Esophagus squamous epithelium (tissue), 5 donors: ENCODE measurements at places on chromosomes 7 and 10. TPM values are rescaled to one million over a fixed set of nuclear protein-coding genes. Genes with fewer than 3 reads are reported as not detected.

- DNase-seq, result no peak
These were observed 48.9 kb downstream of the ZNF277 start for GRCh38 chr7:112255388-112255720.

GRCh38 chr7:1259621-1260243 is 27.1 kb downstream of the UNCX start:
- DNase-seq, result no peak

DNA sequence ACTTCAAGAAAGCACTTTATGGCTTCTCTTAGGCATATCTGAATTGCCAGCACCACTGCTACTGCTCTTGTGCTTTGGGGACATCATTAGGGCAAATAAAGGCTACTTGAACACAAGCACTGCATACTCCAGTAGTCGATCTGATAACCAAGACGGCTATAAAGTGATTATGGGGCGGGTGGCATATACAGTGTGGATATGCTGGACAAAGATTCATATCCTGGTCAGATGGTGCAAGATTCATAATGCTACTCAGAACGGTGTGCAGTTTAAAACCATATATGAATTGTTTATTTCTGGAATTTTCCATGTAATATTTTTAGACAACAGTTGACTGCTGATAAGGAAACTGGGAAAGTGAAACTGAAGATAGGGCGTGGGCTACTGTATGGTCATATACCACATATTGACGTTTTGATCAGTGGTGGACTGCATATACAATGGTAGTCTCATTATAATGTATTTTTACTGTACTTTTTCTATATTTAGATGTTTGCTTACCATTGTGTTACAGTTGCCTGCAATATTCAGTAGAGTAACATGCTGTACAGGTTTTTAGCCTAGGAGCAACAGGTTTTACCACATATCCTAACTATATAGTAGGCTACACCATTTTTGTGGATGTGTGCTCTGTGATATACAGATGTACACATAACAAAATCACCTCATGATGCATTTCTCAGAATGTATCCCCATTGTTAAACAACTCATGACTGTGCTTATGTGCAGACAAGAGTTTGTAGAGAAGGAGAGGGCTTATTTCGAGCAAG is 15.2 kb downstream of the ANLN start:
- no peak for DNase-seq

DNA sequence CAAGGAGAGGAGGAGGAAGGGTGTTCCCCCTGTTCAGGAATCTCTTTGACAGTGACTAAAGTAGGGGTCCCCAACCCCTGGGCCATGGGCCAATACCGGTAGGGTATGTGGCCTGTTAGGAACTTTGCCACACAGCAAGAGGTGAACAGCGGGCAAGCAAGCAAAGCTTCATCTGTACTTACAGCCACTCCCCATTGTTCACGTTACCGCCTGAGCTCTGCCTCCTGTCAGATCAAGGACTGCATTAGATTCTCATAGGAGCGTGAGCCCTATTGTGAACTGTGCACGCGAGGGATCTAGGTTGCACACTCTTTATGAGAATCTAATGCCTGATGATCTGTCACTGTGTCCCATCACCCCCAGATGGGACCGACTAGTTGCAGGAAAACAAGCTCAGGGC is 201.6 kb downstream of the CAMK1D start:
- DNase-seq, result no peak

- no peak for DNase-seq
These were observed 71.2 kb upstream of the DUSP5 start for GRCh38 chr10:110426294-110427181.

GRCh38 chr7:121369462-121369861 is 26.6 kb downstream of the FAM3C start:
- DNase-seq, result no peak

DNA sequence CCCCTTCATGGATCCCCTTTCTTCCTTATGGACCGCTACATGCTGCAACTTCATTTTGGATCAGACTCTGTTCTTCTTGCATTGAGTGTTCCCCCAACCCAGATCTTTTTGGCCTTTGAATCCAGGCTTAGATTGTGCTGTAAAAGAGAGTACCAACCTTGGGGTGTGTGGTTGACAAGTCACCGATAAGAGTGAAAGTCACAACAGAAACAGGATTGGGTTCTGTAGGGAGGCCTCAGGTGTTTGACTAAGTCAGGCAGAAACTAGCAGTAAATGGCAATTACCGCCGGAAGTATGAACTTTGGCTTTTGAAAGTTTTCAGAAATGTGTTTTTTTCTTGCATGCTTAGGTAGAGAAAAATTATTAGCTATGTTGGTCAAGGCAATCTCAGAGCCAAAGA is 89.3 kb downstream of the TMEM106B start:
- DNase-seq, result no peak

- no peak for DNase-seq
These were observed 52.3 kb upstream of the PTPN12 start for GRCh38 chr7:77484785-77485184.

GRCh38 chr7:17434191-17434590 is 135.7 kb downstream of the AHR start:
- DNase-seq, result no peak

DNA sequence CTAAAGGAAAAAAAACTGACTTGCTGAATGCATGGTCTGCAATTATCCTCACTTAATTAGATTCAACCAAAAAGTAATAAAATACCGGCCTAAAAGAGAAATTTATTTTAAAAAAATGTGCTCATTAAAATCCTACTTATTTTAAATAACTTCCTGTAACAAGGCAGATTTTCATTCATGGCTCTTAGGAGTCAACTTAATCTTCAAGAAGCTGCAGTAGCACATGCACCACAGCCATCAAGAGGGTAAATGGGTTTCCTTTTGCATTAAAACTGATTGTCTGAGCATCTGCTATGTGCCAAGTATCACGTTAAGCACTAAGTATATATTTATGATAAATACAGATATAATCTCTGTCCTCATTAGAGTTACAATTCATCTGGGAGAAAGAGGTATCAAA is 69.9 kb downstream of the SNX13 start:
- DNase-seq, result no peak

DNA sequence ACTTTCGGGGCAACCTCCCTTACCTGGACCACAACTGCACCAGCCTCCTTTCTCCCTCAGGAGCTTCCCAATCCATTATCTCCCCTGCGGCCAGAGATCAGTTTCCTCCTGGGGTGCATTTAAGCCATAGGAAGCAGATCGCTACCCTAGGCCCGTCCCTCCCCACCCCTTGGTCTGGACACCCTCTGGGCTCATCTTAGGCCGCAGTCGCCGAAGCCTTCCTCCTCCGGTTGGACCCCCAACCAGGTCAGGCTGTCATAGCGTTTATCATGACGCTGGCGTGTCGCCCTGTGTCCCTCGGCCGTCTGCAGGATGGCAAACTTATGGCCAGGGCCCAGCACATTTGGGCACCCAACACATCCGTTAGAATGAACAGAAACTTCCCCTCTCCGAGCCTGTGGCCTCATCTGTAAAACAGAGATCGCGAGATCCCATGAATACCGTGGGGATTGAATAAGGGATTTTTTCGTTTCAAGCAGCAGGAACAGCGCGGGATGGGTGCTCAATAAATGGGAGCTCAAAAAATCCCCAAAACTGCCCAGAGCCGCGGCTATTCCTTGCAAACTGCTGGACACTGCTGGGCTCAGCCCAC is 669 bp upstream of the AP5Z1 start:
- DNase-seq, result no peak

DNA sequence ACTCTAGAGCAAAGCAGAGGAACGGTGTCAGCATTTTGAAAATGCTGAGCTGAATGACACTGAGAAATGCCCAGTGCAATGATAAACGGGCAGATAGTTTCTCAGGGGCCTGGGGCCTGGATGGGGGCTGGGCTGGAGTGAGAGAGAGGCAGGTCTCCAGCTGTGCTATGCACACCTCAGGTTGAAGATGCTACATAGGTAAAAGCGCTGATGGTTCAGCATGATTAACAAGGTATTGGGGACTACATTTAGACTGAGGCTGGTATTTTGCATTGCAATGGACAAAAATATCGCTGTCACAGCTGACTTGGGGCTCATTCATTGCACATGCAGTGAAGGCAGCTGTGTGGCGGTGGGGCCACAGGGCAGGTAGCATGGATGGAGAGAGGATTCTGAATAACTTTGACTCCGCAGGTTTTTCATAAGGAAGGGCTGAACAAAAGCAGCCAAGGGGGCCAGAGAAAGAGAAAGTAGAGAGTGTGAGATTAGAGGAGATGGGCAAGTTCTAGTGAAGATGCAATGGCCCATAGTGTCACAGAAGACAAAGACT is 290.8 kb upstream of the ZNF32 start:
- DNase-seq, result no peak

DNA sequence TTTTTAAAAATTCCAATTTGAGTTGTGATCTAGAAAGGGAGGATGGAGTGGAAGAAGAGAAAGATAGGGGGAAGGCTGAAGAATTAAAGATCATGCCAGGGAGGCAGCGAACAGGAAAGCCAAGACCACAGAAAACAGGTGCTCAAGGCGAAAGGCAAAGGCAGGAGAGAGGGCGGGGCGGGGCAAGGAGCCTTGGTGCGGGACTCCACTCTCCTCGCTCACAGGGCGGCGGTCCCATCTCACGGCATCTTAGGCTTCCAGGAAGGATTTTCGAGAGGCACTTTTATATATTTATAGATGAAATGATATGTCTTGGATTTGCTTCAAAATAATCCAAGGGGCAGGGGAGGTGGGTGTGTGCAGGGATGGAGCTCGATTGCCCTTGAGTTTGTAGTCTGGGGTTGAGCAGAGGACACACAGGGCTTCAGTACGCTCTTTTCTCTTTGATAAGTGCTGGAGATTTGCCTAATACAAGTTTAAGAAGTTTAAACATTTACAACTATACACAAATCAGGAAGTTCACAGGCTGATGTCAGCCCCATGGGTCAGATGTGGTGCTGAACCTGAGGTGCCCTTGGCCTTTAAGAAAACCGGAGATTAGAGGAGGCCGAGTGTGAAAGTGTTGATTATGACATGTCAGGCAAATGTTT is 161.1 kb downstream of the PRKAG2 start:
- no peak for DNase-seq

DNA sequence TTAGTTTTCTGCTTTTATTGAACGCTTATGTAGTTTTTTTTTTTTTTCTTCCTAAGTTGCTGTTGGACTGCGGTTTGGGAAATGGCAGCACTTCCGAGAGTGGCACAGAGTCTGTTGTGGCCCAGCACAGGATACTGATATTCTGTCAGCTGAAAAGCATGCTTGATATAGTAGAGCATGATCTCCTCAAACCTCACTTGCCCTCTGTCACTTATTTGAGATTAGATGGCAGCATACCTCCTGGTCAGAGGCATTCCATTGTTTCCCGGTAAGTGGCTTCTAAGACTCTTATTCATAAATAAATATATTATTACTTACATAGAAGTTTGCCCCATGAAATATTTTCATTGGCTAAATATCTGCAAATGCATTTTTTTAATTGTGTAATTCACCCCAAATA is 101.1 kb downstream of the BTAF1 start:
- DNase-seq, result no peak

- DNase-seq, result no peak
These were observed 23.5 kb downstream of the IMPDH1 start for GRCh38 chr7:128385988-128386925.

- no peak for DNase-seq
These were observed at the start of gene CPVL for GRCh38 chr7:29146057-29146706. TSS of gene CPVL (minus strand) at chr7:29146537. CDS start at chr7:29121061, 25,476 bp downstream.

GRCh38 chr10:59517996-59518395 is 155.6 kb upstream of the FAM13C start:
- DNase-seq, result no peak

- DNase-seq, result no peak
These were observed 757 bp downstream of the ANKIB1 start for GRCh38 chr7:92246360-92247101.

- no peak for DNase-seq
These were observed 42.8 kb downstream of the MGMT start for GRCh38 chr10:129509835-129510234.

DNA sequence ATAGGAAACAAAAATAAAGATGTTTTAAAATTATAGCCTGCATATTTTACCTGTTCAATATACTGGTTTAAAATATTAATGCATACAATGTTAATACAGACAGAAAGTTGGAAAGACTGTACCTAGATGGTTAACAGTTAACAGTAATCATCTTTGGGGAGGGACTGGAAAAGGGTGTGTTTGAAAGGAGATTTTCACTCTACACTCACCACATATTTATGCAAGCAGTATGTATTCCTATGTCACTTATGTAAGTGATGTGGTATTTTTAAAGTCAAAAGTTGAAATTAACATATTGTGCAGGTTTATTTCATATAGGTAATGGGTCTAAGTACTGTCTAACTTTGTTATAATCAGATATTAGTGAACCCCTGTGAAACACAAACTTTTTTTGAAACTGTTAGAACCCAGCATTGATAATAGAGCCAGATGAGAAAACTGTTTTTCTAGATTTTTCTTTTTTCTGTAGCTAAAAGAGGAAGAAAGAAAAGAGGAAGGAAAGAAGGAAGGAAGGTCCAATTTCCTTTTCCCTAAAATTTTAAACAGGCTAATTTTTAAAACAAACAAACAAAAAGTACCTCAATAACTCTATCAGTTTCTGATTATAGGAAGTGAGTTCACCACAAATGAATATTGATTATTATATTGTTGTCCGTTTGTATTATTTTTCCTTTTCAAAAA is 9.0 kb upstream of the STARD3NL start:
- no peak for DNase-seq

GRCh38 chr7:71972534-71972933 is 439.6 kb downstream of the CALN1 start:
- DNase-seq, result no peak

GRCh38 chr7:37052705-37053104 is 328.4 kb upstream of the AOAH start:
- no peak for DNase-seq

DNA sequence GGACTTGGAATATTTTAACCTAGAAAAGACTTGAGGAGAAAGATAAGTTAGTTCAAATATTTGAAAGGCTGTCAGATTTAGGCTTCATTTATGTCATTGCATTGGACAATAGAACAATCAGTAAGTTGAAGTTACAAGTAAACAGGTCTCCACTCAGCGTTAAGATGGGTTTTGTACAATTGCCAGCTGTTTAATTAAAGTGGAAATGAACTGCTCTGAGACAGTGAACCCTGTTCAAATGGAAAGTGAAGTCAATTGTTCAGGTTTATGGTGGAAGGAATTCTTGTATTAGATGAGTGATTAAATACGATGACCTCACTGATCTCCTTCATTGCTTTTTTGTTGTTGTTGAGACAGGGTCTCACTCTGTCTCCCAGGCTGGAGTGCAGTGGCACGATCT is 151.7 kb downstream of the PLXDC2 start:
- DNase-seq, result no peak

DNA sequence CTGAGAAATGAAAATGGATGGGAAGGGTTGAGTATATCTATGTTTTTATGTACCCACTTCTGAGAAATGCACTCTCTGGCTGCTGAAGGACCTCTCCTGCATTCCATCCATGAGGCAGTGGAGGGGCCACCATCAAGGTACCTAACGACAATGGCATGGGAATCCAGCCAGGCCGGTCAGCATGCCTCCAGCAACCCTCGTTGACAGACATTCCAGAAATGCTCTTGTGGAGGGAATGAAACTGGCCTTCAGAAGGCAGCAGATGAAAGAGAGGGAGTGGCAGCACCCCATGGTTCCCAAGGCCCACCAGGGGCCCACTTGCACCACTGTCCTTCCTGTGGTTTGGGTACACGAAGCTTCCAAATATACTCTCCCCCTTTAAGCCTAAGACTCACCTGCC is 269.0 kb downstream of the ARHGAP12 start:
- no peak for DNase-seq

The GPR22 gene
- not detected for total RNA-seq

The FASTK gene
- total RNA-seq, result 76.9 TPM

The ACHE gene
- total RNA-seq, result 1.3 TPM

The LIPF gene
- 0.57 TPM for total RNA-seq

The TFAM gene
- 14.4 TPM for total RNA-seq

The HPSE2 gene
- 5.3 TPM for total RNA-seq

The STRA8 gene
- not detected for total RNA-seq

The GHRHR gene
- not detected for total RNA-seq
